B cell (primary cell): ENCODE measurements at places on chromosomes 1 and 21. TPM values are rescaled to one million over a fixed set of nuclear protein-coding genes. Genes with fewer than 3 reads are reported as not detected.

DNA sequence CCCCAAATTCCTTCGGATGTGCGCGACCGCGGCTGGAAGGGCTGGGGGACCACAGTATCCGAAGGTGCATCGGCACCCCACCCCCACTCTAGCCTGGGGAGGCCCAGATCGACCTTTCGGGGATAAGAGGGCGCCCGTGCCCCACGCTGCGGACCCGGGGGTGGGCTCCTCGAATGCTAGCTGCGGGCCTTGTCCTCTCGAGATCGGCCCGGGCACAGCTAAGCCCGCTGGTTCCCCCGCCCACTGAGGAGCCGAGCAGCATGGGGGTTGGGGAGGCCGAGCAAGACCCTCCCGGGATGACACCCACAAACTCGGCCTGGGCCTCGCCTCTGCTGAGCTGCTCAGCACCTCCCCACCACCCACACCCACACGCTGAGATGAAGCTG lies 653 bp upstream of the IFFO2 start:
- peak overlapping the region; percentile 50 for H3K4me3 ChIP-seq
- no peaks in the 10 kb centered on the region for H3K36me3 ChIP-seq
- peaks cover 10% of the 10 kb centered on the region for H3K27me3 ChIP-seq

The GNAT2 gene
- total RNA-seq, result not detected in 2 replicates

The RIPPLY3 gene
- not detected in 2 replicates for total RNA-seq

DNA sequence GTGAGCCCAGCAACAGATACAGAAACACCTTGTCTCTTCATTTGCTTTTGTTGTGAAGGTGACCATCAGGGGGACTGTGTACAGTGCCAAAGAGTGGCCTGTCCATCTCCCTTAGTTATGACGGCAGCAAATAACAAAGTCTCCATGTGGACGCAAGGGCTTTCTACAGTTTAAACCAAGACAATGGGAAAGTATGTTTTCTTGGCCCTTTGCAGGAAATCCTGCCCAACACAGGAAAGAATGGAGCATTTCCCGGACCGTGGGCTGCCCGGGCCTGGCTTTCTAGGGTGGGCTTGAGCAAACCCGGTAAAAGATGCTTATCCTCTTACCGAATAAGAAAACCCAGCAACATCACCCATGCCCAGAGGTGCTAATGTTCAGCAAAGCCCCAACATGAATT lies 87.3 kb downstream of the ZBTB18 start:
- no peak overlapping the region for H3K27ac ChIP-seq
- H3K36me3 ChIP-seq, result no peaks in the 10 kb centered on the region

GRCh38 chr1:91913018-91913417 lies 27.1 kb upstream of the TGFBR3 start:
- no peak overlapping the region for H3K27ac ChIP-seq
- no peak overlapping the region for H3K4me3 ChIP-seq
- no peak for DNase-seq
- H3K27me3 ChIP-seq, result no peaks in the 10 kb centered on the region

DNA sequence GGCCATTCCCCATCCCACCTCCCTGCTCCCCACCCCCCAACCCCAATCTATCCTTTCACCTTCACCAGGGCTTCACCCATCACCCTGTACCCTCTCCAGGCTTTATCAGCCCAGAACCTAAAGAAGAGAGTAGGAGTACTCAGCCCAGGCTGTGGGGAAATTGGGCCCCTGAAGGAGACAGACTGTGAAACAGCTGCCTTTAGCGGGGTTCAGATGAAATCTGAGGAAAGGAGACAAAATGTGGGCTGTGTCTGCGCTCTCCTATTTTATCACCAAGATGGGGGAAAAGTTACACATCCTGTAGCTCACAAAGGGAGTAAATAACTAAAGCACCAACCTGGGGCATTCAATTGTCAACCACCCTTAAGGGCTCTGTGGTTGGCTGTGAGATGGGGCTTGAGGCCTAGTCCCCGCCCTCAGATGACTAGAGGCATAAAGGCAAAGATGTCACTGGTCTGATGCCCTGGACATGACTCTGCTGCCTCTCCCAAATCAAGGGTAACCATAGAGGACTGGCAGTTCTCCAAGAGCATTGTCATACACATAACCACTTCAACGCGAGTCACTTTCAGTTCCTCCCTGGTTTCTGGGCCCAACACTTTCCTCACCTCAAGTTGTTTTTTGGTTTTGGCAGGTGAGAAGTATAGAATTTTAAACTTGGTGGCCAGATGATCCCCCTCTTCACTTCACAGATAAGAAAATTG lies 30.0 kb downstream of the SLC27A3 start:
- H3K4me3 ChIP-seq, result no peak overlapping the region
- H3K4me1 ChIP-seq, result peaks cover 33% of the 10 kb centered on the region
- peaks cover 32% of the 10 kb centered on the region for H3K36me3 ChIP-seq
- DNase-seq, result peak; percentile 91
- no peaks in the 10 kb centered on the region for H3K27me3 ChIP-seq
- peak overlapping the region; percentile 88 for H3K27ac ChIP-seq
